ENCODE measurements at places on chromosomes 3 and 15.

GRCh38 chr15:70547846-70548487, 215.4 kb downstream of the UACA start:
- DNase-seq = no peak

DNA sequence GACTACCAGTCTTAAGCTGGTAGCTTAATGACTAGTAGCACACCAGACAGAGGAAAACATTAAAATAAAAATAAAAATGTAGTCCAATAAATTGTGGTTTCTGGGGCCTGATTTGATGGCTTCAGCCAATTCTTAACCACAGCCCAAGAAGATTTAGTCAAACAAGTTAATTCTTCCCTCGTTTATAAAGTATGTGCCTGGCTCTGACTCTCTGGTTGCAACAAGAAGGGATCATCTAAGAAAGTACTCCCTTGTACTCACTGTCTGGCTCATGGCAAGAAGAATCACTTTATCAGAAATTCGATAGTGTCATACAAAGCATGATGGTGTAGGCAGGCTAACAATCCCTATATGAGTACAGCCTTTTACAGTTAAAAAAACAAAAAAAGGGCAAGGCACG, 141.9 kb downstream of the P3H2 start:
- no peak for DNase-seq

GRCh38 chr3:126033051-126033745, 50.7 kb downstream of the SLC41A3 start:
- no peak for DNase-seq

GRCh38 chr3:134857776-134858362, 62.8 kb downstream of the EPHB1 start:
- DNase-seq = no peak

- DNase-seq = no peak
Measured at GRCh38 chr3:154708554-154708953, 278.6 kb upstream of the GPR149 start.

- no peak for DNase-seq
Measured at GRCh38 chr3:171967137-171967783, 72.1 kb upstream of the FNDC3B start.

DNA sequence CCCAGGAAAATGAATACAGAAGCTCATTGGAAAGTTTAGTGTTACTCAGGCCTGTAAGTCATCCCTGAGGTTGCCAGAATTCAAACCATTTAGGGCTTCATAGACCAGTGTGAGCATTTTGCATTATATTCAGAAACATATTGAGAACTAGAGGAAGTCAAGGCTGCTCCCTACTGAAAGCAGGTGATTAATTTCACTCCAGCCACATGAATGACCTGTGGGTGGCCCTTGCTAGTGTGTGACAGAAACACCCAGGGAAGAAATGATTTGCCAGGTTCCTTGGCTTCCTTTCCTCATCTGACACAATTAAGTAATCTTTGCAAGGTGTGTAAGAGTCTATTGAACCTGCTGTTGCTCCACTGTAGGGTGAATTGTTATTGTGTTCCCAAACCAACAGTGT, 61.8 kb downstream of the GAP43 start:
- DNase-seq = no peak

- DNase-seq = no peak
Measured at GRCh38 chr3:127052121-127052561, 69.2 kb downstream of the PLXNA1 start.

DNA sequence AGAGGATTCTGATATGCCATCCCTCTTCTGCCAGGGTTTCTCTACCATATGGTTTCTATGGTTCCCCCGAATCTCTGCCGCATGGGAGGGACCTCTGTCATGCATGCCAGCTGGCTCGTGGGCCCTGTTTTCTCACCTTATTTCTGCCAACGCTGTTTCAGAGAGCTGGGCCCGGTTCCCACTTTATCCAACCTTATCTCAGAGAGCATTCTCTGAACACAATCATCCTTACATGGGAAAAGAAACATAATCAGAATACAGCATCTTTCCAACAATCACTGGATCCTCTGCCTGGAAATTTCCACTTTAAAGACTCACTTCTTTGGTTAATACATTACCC, 234.5 kb upstream of the ZBTB20 start:
- no peak for DNase-seq

DNA sequence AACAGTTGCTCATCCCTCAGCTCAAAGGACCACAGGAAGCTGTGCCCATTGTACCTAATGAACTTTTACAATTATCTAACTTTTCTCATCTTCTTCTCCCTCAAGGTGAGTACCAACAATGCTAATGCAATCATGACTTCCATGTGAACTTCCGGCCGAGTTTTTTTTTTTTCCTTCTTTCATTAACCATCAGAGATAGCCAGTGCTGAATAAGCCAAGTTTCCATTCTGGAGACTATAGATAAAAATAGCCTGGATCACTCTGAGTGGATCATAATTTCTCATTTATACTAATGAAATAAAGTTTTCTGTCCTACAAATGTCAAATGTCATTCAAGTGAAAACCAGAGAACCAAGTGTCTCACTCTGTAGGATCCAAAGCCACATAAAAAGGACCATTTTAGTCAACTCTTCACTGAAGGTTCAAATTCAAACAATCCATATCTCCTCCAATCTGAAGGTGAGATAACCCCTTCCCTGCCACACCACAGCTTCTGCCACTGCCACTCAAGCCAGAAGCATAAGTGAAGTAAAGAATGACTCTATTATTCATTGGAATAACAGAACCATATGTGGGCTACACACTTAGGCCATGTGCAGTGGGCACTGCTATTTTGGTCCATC, 5.5 kb downstream of the SUMF1 start:
- no peak for DNase-seq

DNA sequence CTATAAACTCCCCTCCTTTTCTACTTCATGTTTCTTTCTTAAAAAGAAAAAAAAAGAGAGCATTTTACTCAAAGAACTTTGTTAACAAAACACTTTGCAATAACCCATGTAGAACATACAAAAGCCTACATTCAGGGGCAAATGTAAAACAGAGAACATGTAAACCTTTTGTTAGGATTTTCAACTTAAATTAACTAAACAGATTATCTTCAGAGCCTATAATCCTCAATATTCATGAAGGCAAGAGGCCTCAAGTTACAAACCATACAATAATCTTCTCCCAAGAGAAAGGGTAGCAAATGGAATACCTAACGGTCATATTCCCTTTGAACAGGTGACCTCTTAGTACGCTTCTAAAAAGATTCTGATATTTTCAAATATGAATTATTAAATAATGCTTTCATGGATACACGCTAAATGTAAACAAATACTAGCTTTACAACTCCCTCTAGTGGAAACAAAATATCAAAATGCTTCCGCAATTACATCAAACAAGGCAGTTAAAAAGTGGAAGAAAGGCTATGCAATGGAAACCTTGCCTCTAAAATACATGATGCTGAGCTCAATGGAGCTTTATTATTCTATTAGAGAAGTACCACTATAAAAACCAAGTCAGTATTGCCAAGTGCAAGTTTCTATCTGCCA, 9.9 kb downstream of the CEP152 start:
- DNase-seq = no peak

DNA sequence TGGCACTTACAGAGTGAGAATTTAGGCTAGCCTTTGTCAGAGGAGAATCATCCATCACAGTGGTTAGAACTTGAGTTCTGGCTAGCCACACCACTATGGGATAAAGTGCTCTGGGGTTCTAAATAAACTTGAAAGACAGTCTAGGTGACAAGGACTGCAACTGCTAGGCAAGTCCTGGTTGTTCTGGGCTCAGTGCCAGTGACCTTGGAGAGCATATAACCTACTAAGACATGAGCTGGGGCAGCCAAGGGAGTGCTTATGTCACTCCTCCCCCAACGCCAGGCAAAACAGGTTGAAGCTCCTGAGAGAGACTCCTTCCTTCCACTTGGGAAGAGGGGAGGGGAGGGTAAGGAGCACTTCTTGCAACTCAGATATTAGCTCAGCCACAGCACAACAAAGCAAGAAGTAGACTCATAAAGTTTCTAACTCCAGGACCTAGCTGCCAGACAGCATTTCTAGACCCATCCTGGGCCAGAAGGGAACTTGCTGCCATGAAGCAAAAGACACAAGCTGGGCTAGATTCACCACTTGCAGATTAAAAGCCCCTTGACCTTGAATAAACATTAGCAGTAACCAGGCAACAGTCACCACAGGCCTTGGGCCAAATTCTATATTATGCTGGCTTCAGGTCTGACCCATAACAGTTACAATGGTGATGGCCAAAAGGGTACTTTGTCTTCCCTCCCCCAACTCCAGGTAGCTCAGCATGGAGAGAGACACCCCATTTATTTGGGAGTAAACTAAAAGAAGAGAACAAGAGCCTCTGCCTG, 963.7 kb downstream of the PLOD2 start:
- no peak for DNase-seq

DNA sequence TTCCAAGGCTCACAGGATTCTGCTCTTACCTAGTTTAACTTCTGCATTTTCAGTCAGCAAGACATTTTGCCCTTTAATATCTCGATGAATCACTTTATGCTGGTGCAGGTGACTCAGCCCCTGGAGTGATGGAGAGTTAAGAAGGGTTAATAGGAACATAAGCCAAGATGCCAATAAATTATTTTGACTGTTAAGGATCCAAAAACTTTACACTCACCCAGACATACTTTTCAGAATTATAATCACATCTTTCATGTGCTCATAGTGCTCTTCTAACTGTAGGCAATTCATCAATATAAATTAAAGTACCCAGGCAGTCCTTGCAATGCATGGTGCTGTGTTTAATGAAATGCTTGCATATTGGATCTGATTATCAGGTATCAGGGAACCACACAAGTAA, 164.1 kb upstream of the SLC2A2 start:
- no peak for DNase-seq
